ENCODE measurements at places on chromosomes 11 and 22.

- DNase-seq = no peak
Observed at GRCh38 chr11:30487200-30487898, 98.8 kb downstream of the MPPED2 start.

- no peak for DNase-seq
Observed at GRCh38 chr11:11898648-11899047, 56.9 kb downstream of the USP47 start.

GRCh38 chr11:71206186-71206585 is 46.2 kb downstream of the SHANK2 start:
- peak; percentile 53 for DNase-seq

- no peak for DNase-seq
Observed at GRCh38 chr22:28358312-28358711, 321.3 kb downstream of the TTC28 start.

GRCh38 chr11:15663777-15664218 is 549.1 kb downstream of the INSC start:
- no peak for DNase-seq

DNA sequence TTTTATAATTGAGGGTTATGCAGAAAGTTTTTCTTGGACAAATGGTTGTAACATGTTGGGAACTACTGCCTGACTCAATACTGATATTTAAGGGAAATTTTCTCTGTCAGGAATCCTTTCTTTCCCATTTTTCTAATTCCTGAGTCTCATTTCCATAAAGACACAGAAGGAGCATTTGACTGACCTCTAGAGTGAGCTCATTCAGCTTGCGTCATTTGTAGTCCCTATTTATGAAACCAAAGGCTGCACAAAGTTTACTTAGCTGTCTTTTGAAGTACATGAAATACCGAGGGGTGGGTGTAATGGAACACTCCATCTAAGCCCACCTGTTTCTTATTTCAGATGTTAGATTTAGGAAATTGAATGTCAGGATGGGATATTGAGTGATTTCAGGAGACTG is 359.5 kb upstream of the C11orf87 start:
- DNase-seq = no peak

DNA sequence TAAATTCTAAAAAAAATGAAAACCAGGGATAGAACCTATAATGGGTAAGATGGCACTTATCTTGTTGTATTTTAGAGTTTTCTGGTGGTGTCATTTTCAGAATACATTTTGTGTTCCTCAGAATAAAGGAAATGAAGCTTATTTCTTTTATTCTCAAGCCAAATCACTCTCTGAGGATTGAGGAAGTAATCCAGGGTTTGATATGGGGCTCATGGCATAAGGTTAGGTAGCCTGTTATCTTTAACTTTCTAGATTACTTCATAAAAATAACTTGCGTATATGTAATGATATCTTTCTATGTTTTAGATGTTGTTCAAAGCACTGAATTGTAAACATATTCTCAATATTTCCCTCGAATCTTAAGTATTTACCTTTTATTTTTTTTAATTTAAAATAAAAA is 33.5 kb downstream of the PDE3B start:
- DNase-seq = no peak

GRCh38 chr11:67645521-67646461 is 4.7 kb downstream of the ACY3 start:
- peak; percentile 59 for DNase-seq
